ENCODE measurements at places on chromosomes 16 and 17.
A peak's percentile ranks its signal among the peaks of the same experiment; 100 is the strongest.

DNA sequence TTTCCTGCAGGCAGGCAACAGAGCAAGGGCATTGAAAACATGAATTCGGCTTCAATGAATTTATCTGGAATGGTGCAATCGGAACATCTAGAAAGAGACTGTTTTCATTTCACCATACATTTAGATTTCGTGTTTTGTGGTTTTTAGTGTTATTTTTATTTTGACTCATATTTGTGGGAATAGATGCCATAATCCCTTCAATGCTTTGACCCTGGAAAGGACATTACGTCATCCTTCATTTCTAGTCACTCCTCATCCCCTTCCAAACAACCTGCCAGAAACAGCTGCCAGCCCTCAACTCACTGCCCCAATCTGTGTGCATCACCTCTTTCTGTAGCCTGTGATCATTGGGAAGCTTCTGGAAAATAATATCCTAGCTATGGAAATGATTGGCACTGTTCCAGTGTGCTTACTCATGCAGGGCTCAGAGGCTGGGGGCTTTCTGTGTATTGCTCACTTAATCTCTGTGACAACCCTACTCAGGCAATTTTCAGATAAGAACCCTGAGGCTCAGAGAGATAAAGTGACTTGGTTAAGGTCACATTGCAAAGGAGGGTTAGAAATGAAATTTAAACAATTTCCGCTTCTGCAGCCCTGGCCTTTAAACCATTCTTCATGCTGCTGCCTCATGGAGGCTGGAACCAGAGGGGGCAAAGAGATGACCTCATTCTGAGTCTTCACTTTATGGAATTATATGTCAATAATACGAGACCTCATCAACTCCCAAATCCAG, 9.5 kb upstream of the KSR1 start:
- no peak for DNase-seq

GRCh38 chr17:12739500-12739899, 49.8 kb upstream of the ARHGAP44 start:
- DNase-seq = no peak

GRCh38 chr17:44801880-44802279, 28.2 kb downstream of the GJC1 start:
- no peak for DNase-seq

- no peak for DNase-seq
These were observed 88.6 kb upstream of the NKD1 start for GRCh38 chr16:50459496-50460080.

- DNase-seq = no peak
These were observed 64.6 kb upstream of the CRHR1 start for GRCh38 chr17:45719335-45720071.

DNA sequence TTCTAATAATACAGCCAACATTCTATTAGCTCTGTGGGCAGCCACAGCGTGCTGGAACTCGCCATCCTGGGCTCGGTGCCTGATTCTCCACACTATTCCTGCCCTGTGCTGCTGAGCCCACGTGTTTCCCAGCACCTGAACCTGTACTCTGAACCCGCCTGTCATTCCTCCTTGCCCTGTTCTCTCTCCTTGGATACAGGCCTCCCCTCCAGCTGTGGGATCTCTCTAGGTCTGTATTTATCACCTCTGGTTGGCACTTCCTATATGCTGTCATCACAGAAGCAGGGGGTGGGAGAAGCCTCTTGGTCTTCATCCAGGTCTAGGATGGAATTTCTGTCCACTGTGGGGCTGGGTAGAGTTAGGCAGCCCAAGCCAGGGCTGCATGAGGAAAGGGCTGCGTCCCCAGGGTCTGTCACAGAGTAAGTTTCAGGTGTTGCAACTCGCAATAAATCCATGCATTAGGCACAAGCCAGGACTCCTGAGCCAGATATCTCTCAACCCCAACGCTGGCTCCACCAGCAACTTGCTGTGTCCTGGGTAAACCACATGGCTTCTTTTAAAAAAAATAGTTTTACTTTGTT, 56.0 kb downstream of the ABAT start:
- DNase-seq = no peak

DNA sequence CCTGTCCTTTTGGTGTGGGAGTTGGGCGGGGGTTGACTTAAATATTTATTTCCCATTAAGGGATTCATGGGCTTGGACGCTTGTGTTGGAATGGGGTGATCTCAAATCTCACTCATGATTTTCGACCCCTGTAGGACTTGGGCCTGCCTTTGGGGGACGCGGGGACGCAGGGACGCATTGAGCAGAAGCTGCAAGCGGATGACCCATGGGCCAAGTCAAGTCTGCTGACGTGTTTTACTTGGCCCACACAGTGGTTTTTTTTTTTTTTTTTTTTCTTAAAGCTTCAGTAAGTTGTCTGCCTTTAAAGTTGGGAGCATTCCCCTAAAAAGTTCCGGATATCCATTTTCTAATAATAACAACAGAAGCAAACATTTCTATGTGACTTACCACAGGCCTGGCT, 28.9 kb downstream of the CMIP start:
- no peak for DNase-seq

- DNase-seq = no peak
These were observed 90.6 kb downstream of the DNAH3 start for GRCh38 chr16:21060027-21060510.

- DNase-seq = no peak
These were observed 16.3 kb downstream of the HS3ST4 start for GRCh38 chr16:25707982-25708583.

DNA sequence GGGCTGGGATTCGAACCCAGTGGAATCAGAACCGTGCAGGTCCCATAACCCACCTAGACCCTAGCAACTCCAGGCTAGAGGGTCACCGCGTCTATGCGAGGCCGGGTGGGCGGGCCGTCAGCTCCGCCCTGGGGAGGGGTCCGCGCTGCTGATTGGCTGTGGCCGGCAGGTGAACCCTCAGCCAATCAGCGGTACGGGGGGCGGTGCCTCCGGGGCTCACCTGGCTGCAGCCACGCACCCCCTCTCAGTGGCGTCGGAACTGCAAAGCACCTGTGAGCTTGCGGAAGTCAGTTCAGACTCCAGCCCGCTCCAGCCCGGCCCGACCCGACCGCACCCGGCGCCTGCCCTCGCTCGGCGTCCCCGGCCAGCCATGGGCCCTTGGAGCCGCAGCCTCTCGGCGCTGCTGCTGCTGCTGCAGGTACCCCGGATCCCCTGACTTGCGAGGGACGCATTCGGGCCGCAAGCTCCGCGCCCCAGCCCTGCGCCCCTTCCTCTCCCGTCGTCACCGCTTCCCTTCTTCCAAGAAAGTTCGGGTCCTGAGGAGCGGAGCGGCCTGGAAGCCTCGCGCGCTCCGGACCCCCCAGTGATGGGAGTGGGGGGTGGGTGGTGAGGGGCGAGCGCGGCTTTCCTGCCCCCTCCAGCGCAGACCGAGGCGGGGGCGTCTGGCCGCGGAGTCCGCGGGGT, at the start of gene CDH1:
CDH1 (plus strand) TSS at position 247 of the 684 bp plus-strand sequence; CDS start at position 371, 124 bp downstream.
- no peak for DNase-seq

DNA sequence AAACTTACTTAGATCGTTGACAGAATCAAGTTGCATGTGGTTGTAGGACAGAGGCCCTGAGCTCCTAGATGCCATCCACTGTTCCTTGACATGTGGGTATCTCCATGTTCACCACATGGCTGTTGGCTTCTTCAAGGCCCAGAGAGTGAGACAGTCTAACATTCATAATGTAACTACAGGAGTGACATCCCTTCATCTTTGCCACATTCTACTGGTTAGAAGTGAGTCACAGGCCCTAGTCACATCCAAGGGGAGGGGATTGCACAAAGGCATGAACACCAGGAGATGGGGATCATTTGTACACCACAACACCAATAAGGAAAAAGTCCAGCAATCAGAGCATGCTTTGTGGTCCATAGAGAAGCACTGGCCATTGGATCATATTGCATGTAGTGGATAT, 56.6 kb downstream of the WSCD1 start:
- no peak for DNase-seq

DNA sequence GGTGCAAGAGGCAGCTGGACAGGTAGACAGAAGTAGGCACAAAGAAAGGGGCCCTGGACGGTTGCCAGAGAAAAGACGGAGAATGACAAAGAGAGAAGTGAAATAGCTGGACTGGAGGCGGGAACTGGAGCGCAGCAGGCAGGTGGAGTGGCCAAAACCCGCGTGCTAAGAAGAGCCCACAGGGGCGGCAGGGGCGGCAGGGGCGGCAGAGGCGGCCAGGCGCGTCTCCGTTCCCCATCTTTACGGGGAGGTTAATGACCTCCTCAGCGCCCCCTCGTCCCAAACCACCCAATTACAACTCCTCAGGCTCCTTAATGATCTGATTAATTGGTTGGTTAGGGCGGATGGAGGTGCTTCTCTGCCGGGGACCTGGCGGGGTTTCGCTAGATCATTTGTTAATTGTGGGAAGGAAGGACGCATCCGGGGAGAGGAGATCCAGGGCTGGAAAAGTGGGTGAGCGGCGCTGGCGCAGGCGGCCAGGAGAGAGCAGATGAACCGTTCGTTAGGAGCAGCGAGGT, 15.4 kb upstream of the HOXB9 start:
- no peak for DNase-seq

- DNase-seq = no peak
These were observed at the start of gene LPCAT2 for GRCh38 chr16:55508941-55509931. TSS of gene LPCAT2 (plus strand) at chr16:55509072. CDS start at chr16:55509182, 110 bp downstream.

DNA sequence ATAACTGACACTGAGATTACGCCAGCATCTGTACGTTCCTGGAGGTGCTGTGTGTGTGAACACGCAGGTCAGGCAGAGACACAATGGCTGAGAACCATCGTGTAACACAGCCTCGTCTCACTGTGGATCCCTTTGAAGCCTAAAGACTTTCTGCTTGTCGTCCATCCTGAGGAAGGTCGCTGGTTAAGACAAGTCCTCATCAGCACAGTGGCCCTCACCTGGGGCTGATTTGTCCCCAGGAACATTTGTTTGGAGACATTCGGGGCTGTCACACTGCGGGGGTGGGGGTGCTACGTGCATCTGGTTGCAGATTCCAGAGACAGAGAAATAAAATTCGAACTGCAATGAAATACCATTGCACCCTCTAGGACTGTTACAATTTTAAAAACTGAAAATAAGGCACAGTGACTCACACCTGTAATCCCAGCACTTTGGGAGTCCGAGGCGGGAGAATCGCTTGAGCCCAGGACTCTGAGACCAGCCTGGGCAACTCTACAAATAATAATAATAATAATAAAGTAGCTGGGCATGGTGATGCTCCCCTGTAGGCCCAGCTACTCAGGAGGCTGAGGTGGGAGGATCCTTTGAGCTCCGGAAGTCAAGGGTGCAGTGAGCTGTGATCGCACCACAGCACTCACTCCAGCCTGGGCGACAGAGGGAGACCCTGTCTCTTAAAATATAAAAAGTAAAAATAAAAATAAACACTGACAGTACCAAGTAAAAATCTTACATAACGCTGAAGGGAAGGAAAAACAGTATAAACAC, 112.0 kb upstream of the METRNL start:
- no peak for DNase-seq

GRCh38 chr17:69710926-69711325, 296.4 kb downstream of the MAP2K6 start:
- DNase-seq = no peak

DNA sequence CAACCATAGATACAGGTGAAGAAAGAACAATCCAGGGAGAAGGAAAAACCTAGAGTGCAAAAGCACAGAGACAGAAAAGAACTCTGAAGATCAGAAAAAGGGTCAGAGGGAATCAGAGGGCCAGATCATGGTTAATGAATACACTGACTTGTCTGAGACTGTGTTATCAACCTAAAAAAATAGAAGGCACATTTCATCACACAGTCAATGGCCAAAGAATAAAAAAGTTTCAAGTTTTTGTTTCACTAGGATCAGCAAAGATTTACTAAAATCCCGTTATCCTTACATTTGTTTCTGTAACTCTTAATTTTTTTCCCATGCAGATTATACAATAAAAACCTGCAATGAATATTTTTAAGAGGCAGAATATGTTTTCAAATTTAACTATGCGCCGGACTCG, 38.5 kb downstream of the CNOT1 start:
- no peak for DNase-seq

DNA sequence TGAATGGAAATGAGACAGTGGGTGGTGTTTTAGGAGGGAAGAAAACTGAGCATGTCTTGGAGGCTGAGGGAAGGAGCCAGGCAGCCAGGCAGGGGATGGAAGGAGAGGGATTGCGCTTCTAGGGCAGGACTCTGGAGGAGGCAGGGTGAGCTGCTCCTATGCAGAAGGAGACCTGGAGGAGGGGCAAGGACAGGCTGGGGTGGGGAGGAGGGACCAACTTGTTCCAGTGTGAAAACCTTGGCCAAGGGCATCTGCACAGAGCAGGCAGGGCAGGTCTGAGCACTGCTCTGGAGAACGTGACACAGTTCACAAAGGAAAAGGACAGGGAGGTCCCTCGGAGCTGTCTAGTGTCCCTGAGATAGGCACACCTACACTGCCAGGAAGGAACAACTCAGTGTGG, 5.5 kb downstream of the GALK1 start:
- DNase-seq = no peak

DNA sequence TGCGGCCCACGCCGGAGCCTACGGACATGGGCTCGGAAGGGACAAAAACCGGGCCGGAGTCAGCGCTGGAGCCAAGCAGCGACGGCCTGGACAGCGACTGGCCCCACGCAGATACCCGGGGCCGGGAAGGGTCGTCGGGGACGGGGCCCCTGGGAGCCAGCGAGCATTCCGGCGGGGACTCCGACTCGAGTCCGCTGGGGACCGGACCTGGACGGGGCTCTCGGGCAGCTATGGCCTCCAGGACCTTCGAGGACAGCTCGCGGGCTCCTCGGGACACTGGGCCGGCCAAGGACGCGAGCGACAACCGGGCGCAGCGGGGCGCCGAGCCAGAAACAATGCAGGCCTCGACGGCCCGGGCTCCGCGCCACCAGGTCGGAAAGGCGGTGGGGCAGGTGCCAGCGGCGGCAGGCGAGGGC, 1.0 kb downstream of the MYO15B start:
- DNase-seq = peak; percentile 16

GRCh38 chr17:29443041-29443739, 53.0 kb downstream of the TAOK1 start:
- DNase-seq = no peak

DNA sequence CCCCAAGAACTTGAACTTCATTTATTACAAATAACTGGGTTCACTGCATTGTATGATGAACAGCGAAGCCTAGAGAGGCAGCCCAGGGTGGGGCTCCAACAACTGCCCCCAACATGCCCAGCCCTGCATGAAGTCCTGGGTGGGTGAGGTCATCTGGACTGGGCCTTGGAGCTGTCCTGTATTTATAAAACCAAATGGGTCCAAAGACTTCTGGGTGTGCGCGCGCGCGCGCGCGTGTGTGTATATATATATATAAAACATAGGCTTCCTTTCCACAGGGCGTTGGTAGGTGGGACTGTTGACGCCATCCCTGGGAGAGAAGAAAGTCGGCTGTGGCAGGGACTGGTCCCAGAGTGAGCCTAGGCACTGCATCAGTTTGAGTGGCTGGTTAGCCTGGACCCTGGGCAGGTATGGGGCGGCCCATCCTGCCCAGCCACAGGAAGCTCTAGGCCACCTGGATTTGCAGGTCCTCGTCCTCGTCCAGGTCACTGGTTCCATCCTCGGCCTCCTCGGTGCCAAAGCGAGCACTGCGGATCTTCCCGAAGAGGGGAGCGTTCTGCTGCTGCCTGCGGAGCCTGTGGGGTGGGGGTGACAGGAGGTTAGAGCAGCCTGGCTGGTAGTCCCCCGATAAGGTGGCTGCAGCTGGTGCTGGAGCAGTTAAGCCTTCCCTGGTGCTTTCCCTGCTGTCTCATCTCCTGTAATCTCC, 23.9 kb downstream of the CCDC102A start:
- no peak for DNase-seq
